ENCODE measurements at places on chromosomes 2 and 18.
A peak's percentile ranks its signal among the peaks of the same experiment; 100 is the strongest.

GRCh38 chr2:107174171-107174570 is 288.2 kb upstream of the ST6GAL2 start:
- no peak for DNase-seq

DNA sequence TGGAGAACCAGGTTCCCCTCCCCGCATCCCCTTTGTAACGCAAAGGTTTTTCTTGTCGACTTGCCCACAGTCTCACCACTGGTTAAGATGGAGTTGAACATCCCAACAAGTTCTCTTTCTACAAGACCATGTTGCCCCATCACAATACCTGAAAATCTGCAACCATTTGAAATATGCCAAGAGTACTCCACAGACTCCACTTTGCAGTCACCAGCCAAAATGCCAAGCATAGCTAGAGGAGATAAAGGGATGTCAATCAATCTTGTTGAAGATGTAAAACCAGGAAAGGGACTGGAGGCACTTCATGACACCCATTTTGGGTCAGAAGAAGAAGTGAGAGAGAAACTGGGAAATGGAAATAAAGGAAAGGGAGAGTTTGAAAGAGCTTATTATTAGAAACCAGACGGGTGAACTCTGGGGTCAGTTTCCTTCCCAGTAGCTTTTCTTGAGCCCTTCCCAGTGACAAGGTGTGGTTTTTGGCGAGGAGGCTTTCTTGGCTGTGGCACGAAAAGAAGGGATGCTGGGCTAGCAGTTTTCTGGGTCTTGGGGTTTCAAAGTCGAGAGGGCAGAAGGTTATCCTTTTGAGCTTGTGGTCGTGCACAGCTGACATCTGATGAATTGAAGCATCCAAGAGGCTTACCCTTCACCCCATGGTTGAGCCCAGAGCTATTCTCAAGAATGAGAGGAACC is 79.3 kb downstream of the ACAA2 start:
- DNase-seq = no peak

- DNase-seq = no peak
These were observed 130.9 kb downstream of the TPGS2 start for GRCh38 chr18:36697905-36698304.

- DNase-seq = no peak
These were observed 13.8 kb downstream of the GRHL1 start for GRCh38 chr2:9965119-9965822.

DNA sequence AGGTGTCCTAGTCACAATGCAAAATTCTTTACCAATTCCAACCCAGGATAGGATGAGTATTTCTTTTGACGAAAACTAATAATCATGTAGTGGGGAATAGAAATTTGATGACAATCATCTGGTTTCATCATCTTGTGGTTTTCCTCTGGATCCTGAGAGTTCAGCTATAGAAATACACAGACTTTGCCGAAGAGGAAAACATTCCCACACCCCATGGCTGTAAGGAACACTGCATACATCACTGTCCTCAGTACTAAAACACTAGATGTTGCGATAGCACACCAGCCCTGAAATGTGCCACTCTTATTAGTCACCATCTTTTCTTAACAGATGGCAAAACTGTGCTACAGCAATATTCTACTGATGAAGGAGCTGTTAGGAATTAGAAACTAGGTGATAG is 29.4 kb downstream of the CERKL start:
- DNase-seq = no peak

DNA sequence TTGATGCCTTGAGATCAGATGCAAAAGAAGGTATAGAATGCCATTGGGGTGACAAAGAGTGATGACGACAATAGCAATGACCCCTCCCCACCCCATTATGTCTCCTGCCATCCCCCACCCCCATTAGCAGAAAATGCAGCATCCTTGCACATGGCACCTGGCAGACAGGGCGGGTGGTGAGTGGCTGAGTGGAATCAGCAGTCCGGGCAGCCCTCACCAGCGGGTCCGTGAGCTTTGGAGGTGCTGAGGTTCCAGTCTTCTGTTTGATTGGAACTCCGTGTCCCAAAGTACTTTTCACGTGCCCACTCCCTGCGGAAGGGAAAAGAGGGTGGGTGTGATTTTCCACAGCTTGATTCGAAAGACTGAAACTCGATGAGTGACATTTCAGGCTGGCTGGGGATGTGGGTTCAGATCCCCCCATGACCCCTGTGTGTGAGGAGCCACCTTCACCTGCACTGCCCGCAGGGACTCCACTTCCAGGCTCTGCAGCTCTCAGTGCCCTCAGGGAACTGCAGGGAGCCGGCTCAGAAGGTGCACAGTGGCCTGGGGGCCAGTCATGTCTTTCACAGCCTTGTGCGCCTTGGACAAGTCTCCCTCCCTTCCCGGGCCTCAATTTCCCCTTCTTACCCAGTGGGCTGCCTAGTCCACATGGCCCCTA is 130.9 kb downstream of the GLI2 start:
- no peak for DNase-seq

DNA sequence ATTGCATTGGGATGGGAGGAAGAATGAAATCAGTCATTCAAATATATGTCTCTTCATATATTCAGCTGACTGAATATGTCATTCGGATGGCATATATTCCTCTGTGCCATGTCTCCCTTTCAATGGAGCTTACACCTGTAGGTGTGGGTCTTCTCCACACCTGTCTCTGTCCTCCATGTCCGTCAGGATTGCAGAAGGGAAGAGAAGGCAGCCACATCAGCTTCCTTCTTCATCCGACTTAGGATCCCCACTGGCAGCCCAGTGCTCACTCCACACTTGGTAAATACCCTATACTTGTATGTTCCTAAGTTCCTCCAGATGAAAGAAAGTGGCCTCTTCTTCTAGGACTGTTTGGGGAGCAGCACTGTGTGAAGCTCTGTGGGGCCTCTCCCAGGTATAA is 250.1 kb downstream of the BCL2 start:
- no peak for DNase-seq

- no peak for DNase-seq
These were observed 65.1 kb upstream of the CXCR4 start for GRCh38 chr2:136183097-136183496.

GRCh38 chr18:74283646-74284045 is 8.1 kb downstream of the CYB5A start:
- DNase-seq = no peak

- no peak for DNase-seq
These were observed 38.5 kb downstream of the ASAP2 start for GRCh38 chr2:9244985-9245544.

- no peak for DNase-seq
These were observed 88.9 kb upstream of the SERPINE2 start for GRCh38 chr2:224127871-224128501.

DNA sequence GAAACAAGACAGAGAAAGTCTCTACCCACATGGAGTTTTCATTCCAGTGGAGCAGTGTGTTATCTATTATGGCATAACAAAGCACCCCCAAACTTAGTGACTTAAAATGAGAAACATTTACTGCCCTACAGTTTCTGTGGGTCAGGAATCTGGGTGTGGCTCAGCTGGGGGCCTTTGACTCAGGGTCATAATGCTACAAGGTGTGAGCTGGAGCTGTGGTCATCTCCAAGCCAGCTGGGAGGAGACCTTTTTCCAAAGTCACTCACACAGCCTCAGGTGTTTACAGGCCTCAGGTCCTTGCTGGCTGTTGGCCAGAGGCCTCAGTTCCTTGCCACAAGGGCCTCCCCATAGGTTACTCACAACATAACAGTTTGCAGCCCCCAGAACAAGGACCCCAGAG is 169.2 kb downstream of the ETAA1 start:
- DNase-seq = no peak

GRCh38 chr2:176589825-176590440 is 320.7 kb downstream of the MTX2 start:
- no peak for DNase-seq

DNA sequence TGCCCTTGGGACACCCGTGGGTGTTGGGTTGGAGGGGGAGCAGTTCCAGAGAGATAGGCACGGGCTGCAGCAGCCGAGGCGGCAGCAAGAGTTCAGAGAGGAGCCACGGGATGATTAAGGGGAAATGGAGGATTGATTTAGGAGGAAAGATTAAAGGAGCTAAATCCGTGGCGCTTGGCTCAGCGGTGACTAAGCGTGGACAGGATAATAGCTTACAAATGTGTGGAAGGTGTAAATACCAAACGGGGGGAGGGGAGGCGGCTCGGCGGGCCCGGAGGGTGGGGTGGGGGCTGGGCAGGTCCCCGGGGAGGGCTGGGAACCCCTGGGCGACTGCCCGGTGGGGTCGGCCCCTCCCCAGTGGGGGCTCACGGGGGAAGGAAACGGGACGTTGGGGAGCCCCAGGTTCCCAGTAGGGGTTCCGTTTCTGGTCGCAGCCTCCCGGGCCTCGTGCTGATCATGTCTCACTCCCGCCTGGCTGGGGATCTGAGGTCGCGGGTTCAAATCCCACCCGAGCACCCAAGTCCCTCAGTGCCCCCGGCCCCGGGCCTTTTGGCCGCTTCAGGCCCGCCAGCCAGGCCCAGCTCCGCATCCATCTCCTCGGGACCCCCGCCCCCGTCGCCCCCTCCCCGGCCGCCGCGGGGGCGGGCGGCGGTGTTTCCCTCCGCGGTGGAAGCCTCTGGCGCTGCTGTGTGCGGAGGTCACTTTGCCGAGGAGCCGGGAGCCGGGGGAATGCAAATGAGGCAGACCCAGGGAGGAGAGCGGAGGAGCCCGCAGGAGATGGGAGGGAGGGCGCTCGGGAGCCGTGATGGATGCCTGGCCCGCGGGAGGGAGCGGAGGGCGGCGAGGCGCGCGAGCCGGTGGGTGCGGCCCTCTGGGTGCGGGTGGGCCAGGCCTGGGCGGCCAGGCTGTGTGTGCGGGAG is 8.1 kb downstream of the ASIC4 start:
- DNase-seq = no peak

GRCh38 chr18:74582642-74583041 is 15.0 kb upstream of the ZNF407 start:
- no peak for DNase-seq

- DNase-seq = no peak
These were observed 90.5 kb downstream of the ICOS start for GRCh38 chr2:204027091-204027490.

DNA sequence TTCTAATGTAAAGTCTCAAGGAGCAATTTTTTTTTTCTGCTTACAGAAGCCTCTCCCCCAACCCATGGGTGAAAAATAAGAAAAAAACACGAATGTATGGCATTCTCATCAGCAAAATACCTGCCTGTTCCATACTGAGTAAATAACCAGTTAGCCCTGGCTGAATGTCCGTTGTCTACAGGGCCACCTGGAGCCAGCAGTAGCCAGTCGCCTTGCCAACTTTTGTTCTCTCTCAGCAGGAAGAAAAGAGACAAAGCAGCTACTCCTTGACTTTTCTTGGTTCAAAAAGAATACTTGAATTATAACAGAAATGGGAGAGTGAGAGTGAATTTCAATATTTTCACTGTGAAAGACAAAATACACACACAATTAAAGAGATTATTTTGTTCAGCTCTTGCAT is 532.9 kb upstream of the CRIM1 start:
- DNase-seq = no peak

DNA sequence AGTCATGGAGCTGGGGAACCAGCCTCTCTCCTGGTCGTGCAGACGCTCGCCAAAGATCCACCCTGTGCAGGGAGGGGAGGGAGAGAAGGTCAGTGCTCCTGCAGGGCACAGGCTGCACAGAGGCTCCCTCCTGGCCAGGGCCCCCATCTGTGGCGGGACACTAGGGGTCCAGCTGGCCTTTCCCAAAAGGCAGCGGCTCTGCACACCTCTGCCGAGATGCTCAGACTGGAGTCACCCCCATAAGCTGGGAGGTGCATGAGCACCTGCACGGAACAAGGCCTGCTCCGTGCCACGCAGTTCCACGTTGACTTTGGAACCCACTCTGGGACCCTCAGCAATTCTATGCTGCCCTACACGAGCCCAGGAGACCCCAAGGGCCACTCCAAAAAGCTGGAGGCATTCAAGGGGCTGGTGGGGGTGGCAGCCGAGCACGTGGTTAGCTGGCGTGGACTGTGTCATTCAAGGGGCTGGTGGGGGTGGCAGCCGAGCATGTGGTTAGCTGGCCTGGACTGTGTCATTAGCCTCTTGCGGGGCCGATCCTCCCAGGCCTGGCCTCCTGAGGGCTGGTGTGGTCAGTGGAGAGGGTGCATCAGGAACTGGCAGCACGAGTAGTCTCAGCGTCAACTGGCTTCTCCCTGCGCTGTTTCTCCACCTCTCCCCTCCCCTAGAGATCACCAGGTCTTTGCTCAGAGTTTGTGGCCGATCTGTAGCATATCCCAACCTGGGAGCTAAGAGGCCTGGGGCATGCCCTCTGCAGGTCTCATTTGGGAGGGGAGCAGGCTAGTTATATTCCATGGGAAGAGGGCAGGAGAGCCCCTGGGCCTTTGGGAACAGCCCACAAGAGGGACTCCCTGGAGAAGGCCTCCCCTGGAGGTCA is 9.8 kb downstream of the SNORC start:
- no peak for DNase-seq

- no peak for DNase-seq
These were observed 97.6 kb downstream of the SPTBN1 start for GRCh38 chr2:54553775-54554174.

DNA sequence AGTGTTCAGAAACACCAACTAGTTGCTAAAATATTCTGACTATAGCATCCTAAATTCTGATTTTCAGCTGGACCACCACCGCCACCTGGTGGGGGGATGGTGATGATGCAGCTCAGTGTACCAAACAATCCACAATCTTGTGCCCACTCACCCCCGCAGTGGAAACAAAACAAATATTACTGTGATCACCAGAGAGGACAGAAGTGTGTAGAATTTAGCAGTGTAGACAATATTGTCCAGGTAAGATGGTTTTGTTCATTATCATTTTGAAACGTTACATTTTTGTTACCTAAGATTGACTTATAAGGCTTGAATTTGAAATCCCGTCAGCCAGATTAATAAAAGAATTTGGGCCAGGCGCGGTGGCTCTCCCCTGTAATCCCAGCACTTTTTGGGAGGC is 31.7 kb upstream of the UBXN4 start:
- peak; percentile 26 for DNase-seq

- DNase-seq = no peak
These were observed 73.8 kb downstream of the RPIA start for GRCh38 chr2:88765154-88765888.

Data from smooth muscle cell of the brain vasculature (primary cell).